T-helper 1 cell (primary cell): ENCODE measurements at places on chromosomes 2 and 18.

DNA sequence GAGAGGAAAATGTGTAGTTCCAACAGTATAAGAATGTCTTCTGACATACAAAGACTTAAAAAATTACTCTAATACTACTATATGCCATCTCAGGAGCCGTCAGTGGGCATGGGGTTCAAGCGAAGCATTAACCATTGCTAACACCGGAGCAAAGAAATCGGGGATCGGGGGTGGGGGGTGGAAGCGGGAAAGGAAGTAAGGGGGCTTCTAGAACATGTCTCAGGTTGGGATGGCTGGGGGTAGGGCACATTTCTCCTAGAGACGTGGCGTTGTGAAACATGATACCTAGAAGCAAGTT lies 702 bp downstream of the LMAN1 start:
- no peak for DNase-seq

- no peak for DNase-seq
These were observed 82.7 kb downstream of the ORC4 start for GRCh38 chr2:147937744-147938349.

- DNase-seq: no peak
These were observed 55.9 kb downstream of the RAB31 start for GRCh38 chr18:9764011-9764481.

DNA sequence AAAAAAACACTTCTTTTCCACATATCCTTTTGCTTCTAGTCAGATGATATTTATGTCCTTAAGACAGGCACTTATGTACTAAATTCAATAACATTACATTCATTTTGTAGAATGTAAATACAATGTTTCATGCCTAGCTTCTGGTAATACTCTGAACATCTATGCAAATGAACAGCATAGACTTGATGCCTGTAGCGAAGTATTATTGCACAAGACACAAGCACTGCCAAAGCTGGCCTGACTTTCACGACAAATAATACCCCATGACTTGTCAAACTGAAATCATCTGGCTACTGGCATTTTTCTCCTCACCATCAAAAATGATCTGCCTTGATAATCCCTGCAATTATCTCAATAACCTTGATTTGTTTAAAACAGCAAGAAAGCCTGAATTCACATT lies 101.3 kb downstream of the L3MBTL4 start:
- no peak for DNase-seq
